PC-9 (cell line): ENCODE measurements at places on chromosomes 12 and 14. TPM values are rescaled to one million over a fixed set of nuclear protein-coding genes. Genes with fewer than 3 reads are reported as not detected.
A peak's percentile ranks its signal among the peaks of the same experiment; 100 is the strongest.

DNA sequence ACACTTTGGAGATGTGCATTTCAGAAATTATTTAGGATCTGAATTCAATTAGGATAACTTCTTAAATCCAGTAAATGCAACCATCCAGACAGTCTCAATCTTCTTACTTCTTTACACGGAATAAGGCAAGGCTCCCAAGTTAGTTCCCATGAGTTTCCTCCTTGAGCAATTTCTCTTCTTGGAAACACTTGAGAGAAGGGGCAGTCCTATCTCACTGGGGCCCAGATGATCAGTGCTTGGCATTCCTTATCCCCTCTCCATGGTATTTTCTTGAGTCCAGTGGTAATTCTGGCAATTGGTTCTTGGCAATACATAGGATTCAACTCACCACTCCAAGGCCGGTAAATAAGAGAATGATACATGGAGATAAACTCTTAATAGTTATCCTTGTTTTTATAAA, 87.1 kb upstream of the PTHLH start:
- no peak overlapping the region for H3K4me3 ChIP-seq
- H3K4me1 ChIP-seq = no peaks in the 10 kb centered on the region
- no peak for DNase-seq
- H3K27me3 ChIP-seq = no peaks in the 10 kb centered on the region

GRCh38 chr12:101051901-101052550, 158.0 kb downstream of the SLC5A8 start:
- no peak for DNase-seq
- no peak overlapping the region for H3K4me3 ChIP-seq
- H3K36me3 ChIP-seq = no peaks in the 10 kb centered on the region
- no peaks in the 10 kb centered on the region for H3K4me1 ChIP-seq

DNA sequence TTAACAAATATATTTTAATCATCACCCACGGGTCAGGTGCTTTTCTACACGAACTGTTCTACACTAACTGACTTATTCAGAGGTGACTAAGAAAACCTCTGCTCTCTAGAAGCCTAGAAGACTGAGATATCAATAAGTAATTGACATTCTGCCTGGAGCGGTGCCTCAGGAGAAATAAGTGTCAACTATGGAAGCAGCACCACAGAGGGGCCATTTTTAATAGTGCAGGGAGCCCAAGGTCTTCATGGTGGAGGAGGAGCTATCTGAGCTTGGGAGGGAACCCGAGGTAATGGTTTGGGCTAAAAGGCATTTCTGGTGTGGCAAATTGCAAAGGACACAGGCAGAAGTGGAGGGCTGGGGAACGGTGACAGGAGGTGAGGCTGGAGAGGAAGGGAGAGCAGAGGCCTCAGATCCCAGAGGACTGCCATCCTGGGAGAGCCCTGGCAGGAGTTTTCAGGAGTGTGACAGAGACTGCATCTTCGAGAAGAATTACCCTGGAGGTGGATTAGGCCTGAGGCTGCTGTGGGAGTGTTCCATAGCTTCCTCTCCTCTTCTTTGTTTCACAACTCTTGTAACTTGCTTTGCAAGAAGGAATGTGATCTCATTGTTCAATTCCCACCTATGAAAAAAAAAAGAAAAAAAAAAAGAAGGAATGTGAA, 123.1 kb downstream of the NPAS3 start:
- H3K27me3 ChIP-seq = no peaks in the 10 kb centered on the region
- DNase-seq = peak; percentile 15
- no peak overlapping the region for H3K27ac ChIP-seq
- no peak overlapping the region for H3K4me3 ChIP-seq
- H3K4me1 ChIP-seq = 0 out of 2 replicates have a peak, but pooled peaks cover 3% of the 10 kb centered on the region

- no peak for DNase-seq
- H3K4me3 ChIP-seq = no peak overlapping the region
- H3K27me3 ChIP-seq = no peaks in the 10 kb centered on the region
- peaks cover 16% of the 10 kb centered on the region; the same call in 1 of the 2 replicates for H3K36me3 ChIP-seq
These were observed 25.9 kb downstream of the PSEN1 start for GRCh38 chr14:73162251-73162650.

- DNase-seq = no peak
- no peaks in the 10 kb centered on the region for H3K4me1 ChIP-seq
- H3K27me3 ChIP-seq = no peaks in the 10 kb centered on the region
- no peak overlapping the region for H3K4me3 ChIP-seq
- 0 out of 2 replicates have a peak, but pooled peaks cover 3% of the 10 kb centered on the region for H3K36me3 ChIP-seq
- H3K27ac ChIP-seq = no peak overlapping the region
These were observed 22.4 kb downstream of the BRI3BP start for GRCh38 chr12:125015680-125016310.

- no peak overlapping the region for H3K4me3 ChIP-seq
- 0 out of 2 replicates have a peak, but pooled peaks cover 5% of the 10 kb centered on the region for H3K4me1 ChIP-seq
- no peaks in the 10 kb centered on the region for H3K27me3 ChIP-seq
- DNase-seq = no peak
- no peaks in the 10 kb centered on the region for H3K36me3 ChIP-seq
- H3K27ac ChIP-seq = 0 out of 2 replicates have a peak overlapping the region, but pooled peaks have one; percentile 21
These were observed 95.8 kb downstream of the BCAT1 start for GRCh38 chr12:24853094-24853493.

- no peak for DNase-seq
- H3K4me3 ChIP-seq = no peak overlapping the region
- no peaks in the 10 kb centered on the region for H3K36me3 ChIP-seq
- H3K4me1 ChIP-seq = no peaks in the 10 kb centered on the region
These were observed 496.4 kb downstream of the FOXG1 start for GRCh38 chr14:29262979-29263378.

DNA sequence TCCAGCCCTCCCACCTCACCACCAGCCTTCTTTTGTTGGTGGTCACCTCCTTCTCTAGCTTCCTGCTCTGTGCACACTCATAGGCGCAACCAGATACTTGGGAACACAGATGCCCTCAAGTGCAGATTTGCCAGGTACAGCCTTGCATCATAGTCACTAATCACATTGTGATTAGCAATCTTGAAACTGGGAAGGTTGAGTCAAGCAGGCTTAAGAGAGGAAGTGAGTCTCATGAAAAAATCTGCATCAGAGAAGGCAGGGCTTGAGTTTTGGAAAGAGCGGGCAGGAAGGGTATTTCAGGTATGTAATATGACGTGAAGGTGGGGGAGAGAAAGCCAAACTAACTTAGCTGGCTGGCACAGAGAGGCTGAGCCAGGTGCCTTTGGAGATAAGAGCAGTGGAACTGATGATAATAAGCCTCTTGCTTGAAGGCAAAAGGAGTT, 2.7 kb upstream of the RABGGTA start:
- DNase-seq = peak; percentile 86
- peak overlapping the region; percentile 75 for H3K27ac ChIP-seq
- no peak overlapping the region for H3K4me3 ChIP-seq
- no peaks in the 10 kb centered on the region for H3K36me3 ChIP-seq
- peaks cover 24% of the 10 kb centered on the region for H3K4me1 ChIP-seq

- H3K4me1 ChIP-seq = no peaks in the 10 kb centered on the region
- H3K27me3 ChIP-seq = peaks cover 46% of the 10 kb centered on the region
- DNase-seq = no peak
- H3K36me3 ChIP-seq = no peaks in the 10 kb centered on the region
These were observed 636.6 kb downstream of the MED13L start for GRCh38 chr12:115640929-115641328.

The RTL1 gene
- total RNA-seq = not detected in 2 replicates

The DPPA3 gene
- not detected in 2 replicates for total RNA-seq

The RNU4-1 gene
- 1,857 and 3,341 TPM in 2 replicates for total RNA-seq

The SPIC gene
- total RNA-seq = not detected in 2 replicates

The PLEK2 gene
- 32.7 and 46.0 TPM in 2 replicates for total RNA-seq

The RAD51AP1 gene
- 50.1 and 54.7 TPM in 2 replicates for total RNA-seq

The BEGAIN gene
- not detected in 2 replicates for total RNA-seq

The TAS2R42 gene
- total RNA-seq = not detected in 2 replicates

The C12orf50 gene
- not detected in 2 replicates for total RNA-seq
